ENCODE measurements at places on chromosomes 7 and 10.

GRCh38 chr7:130961128-130961601 lies 227.2 kb upstream of the KLF14 start:
- no peak for DNase-seq

GRCh38 chr7:113092762-113093161 lies 6.1 kb upstream of the GPR85 start:
- no peak for DNase-seq

- no peak for DNase-seq
These were observed 78.5 kb downstream of the OAT start for GRCh38 chr10:124340033-124340760.

DNA sequence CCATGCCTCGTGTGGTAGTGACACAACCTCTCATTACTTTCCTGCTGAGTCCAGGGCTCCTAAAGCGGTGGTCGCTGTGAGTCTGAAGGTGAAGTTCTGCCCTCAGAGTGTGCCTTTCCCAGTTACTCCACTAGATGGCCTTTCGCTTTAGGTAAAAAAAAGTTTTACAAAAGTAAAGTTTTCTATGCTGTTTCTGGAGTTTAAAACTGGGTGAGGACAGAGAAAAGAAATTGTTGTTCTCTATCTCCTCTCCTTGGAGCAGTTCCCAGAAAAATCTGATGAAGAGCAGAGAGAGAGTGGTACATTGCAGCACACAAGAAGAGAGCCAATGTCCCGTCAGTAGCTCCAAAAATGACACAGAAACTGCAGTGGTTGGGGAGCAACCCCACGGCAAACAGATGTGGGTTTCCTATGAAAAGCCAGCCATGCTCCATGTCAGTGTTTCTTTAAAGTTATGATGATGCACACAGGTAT lies 257.1 kb downstream of the GLI3 start:
- no peak for DNase-seq

GRCh38 chr7:55568613-55569268 lies 3.6 kb downstream of the VOPP1 start:
- no peak for DNase-seq

- no peak for DNase-seq
These were observed 397.9 kb downstream of the TFEC start for GRCh38 chr7:115632636-115633035.

DNA sequence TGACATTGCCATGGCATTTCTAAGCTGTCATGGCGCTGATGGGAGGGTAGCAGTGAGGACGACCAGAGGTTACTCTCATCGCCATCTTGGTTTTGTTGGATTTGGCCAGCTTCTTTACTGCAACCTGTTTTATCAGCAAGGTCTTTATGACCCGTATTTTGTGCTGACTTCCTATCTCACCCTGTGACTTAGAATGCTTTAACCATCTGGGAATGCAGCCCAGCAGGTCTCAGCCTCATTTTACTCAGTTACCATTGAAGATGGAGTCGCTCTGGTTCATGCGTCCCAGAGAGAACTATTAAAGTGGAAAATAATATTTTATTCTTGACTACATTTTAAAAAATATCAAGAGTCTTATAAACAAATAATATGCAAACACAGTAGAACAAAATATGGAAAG lies 131.7 kb downstream of the RSU1 start:
- no peak for DNase-seq

DNA sequence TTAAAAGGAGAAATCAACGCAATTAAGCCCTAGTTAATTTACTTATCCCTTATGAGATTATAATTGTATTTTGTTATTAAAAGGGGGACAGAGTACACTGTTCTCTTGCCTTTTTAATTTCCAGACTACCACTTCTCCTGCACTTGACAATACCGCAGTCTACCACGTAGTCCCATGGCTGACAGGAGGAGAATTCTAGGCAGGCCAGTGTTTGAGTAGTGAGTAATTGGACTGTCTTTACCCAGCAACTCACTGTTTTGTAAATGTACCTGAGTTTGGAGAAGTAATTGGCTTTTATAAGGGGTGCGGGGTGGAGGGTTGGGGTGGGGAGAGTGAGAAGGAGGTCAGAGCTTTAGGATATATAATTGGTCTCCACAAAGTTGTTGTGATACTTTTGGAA lies 85.4 kb downstream of the CFTR start:
- no peak for DNase-seq

DNA sequence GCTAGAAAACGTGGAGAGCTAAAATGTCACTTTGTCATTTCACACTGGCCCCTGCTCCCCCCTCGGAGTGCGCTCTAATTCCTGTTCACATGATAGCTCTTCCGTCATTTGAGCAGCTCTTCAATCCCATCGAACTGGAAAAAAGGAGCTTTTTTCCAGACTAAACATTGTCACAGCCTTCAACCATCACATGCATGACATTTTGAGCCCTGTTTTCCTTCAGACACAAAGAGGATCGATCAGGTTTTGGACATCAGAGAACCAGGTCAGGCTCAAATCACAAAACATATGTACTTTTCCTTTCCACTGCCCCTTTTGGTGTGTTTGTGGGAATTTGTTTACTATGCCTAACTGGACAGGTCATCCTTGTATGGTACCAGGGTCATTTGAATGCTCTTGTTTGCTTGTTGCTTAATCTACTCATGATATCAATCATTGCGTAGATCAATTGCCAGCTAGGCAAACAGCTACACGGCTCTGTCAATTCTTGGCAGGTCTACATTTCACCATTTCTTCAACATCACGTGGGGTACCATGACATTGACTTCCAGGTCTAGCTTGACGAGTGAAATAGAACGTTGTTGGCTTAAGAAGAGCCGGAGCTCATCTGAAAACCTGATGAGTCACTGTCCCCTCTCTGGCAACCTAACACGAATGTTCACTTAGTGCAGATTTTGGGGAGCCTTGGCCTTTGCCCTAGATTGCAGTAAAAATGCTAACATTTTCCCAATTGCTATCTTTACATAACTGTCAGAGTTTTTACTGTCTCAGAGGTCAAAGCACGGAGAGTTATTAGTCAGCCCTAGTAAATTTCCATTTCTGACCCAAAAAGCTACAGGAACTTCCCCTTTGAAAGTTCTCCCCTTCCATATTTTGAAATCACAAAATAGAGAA lies 87.3 kb downstream of the LYZL2 start:
- DNase-seq: no peak
